ENCODE measurements at places on chromosomes 2 and 18.

DNA sequence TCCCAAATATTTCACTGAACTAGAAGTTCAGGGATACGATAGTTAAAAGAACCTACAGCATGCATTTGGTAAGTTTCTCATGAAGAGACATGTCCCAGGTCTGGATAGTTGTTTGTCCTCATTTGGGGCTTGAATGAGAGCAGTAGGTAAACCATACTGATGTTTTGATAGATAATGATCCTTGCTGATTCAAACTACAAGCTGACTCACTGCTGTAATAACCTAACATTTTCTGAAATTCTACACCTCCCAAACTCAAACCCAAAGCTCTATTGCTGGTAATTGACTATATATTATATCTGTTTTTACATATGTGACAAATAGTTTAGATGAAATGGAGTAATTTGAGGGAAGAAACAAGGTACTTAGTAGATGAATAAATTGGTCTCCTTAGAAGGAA, 154.1 kb upstream of the BOD1L2 start:
- no peak for DNase-seq

GRCh38 chr2:172496160-172496608, 59.7 kb upstream of the PDK1 start:
- no peak for DNase-seq

- no peak for DNase-seq
Observed at GRCh38 chr2:24231461-24231881, 56.6 kb downstream of the FAM228A start.

DNA sequence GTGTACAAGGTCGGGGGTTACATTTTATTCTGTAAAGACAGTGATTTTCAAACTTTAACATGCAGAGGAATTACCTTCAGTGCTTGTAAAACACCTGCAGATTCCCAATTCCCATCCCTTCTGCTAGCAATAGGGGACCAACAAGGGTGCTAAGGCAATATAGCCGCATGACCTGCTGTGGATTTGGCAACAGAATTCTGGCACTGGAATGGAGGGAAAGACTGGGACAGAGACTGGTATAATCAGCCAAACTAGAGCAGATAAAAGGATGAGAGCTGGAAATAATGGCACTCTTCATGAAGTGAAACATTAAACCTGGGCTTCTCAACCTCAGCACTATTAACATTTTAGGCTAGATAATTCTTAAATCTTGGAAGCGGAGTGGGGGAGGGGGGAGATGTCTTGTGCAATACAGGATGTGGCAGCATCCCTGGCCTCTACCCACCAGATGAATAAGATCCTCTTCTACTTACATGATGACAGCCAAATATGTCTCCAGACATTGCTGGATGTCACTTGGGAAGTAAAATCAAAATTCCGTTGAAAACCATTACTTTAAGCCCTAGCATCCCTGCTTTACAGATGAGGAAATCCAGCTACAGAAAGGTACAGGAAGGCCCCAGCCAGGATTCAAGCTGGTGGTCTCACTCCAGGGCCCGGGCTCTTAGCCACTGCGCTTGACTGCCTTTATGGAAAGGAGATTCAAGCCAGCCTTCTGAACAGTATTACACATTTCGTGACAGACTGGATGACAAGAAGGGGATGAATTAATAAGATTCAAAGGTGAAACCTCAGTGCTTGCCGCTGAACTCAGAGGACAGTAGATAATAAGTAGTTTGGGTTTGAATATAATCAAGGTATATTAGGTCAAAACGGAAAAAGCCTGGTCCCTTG, 1.7 kb downstream of the EVA1A start:
- no peak for DNase-seq

DNA sequence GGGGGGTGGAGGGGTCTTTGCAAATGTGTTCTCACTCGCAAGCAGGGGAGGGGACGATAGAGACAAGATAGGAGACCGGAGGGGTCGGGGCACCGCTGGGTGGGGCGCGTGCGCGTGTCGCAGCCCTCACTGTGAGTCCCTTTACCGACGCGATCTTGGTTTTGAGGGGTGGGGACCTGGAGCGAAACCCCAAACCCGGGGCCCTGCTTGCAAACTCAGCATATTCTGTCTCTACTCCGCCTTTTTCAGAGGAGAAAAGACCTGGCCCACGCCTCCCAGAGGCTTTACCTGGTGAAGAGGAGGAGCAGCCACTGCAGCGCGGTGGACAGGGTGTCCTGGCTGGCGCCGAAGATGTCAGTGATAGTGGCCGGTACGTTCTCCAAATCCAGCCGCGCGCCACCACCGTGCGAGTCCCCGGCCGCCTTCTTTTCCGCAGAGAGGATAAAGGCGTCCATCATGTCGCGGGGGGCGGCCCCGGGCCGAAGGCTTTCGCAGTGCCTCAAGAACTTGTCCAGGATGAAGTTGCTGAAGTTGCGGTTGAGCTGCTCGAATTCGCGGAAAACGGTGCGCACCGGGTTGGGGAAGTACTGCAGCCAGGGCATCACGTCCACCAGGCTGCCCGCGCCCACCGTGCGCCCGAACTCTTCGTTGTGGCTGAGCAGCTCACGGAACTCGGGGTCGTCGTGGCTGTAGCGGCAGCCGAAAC, 1.7 kb downstream of the CYP1B1 start:
- no peak for DNase-seq

DNA sequence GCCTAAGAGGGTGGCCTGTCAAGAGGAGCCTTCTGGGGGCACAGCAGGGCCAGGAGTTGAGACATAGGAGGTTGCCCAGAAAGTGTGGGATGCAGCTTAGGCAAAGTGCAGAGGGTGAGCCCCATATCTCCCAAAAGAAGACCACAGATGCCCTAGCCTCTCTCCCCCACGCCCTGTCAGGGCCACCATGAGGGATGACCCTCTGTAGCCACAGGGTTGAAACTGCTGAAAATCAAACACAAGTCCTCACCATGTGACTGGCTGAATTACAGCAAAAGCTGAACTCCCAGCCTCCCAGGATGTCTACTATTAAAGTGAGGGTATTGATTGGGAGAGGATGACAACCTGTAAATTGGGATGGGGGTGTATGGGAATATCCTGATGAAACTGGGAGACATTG, 37.4 kb upstream of the ARHGEF4 start:
- no peak for DNase-seq

DNA sequence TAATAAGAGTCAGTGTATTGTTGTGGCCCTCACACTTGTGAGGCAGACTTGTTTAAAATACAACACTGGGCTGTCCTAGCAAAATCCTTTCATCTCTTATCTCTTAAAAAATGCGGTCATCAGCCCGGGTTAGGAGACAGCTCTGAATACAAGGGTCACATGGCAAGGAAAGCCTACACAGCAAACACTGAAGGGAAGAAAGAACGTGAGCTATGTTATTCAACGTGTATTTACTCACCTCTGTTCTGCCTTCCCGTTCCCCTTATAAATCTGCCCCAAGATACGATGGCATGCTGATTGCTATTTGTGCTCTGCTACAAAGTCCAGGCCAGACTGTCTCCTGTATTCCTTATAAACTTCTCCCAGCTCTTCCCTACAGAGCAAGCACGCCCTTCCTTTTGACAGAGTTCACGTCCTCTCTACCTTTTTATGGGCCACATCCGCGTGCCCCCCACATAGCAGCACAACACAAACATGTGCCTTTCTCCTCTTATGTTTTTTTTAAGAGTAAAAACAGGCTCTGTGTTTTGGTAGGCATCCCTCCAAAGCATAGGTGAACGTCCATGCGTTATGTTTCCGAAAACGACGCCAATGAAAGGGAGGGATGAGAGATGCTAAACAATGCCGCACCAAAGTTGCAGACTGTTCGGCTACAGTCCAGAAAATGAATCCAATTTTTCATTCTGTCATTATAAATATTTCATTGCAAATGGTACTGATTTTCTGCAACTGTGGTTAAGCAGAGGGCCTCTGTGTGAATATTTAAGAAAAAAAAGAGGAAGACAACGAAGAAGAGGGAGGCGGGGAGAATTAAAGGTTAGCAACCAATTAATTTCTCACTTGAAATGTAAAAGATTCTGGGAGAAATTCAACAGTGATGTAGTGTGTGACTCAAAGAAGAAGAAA, 274.7 kb downstream of the ZNF521 start:
- DNase-seq = no peak

Measured in cortex of kidney (tissue), 1 donor.